ENCODE measurements at places on chromosomes 12 and 14.

GRCh38 chr12:119938049-119938667 is 50.9 kb upstream of the BICDL1 start:
- peak; percentile 25 for DNase-seq

DNA sequence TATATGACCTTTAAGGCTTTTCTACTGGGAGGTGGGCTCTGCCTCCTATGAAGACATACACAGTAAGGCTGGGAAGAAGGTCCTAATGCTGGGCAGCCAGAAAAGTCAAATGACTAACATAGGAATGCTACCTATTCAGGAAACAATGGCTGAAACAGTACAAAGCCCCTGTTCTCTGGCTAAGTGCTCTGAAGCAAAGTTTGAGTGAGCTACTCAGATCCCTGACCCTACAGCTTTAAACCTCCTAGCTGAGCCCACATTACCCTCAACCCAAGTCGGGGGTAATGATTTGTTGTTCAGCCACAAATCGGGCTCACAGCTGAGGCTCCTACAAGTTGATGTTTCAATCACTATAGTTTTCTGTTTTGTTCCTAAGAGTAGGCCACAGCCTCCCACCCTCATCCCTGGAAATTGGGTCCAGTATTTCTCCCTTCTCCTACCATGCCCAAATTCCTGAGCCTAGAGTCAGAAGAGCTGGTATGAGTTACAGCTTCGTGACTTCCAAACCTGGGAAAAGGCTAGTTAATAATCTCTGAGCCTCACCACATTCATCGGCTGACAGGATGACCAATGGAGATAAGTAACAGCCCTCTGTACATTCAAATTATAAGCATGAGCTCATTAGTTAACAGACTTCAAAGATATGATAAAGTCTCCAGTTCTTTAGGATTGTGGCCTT is 46.5 kb downstream of the BTBD7 start:
- DNase-seq = no peak

DNA sequence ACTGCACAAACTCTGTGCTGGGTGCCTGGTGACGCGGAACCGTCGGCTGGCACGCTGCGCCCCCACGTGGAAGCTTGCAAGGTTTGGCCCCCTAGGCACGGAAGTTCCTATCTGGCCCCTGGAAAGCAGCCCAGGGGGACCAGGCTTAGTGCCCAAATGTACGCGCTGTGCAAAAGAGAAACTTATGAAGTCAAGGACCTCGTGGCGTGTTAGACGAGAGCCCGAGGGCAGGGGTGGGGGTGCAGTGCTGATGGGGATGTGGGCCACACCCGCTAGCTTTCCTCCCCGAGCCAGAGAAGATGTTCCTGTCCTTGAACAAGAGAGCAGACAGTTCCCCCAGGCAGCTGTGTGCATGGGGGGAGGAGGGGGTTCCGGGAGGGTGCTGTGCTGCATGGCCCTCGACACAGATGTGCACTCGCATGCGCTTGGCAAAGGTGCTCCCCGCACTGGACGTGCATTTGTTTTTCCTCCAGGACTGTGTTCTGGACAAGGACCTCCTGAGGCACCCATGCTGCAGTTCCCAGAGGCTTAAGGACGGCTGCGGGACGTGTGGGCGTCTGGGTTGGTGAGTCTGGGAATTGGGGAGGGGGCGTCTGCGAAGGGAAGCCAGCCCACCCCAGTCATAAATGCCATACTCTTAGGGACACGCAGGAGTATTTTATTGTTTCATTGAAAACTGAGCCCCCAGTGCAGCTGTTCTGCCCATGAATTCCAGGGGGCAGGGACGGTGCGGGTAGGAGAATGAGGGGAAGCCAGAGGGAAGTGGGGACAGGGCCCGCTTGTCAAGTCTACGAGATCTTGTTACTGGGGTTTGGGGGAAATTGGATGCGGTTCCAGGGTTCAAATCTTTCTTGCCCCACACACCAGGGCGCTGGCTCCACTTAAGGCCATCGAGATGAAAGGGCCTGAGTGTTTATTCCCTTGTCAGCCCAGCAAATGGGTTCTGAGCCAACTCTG is 80.0 kb downstream of the NTF3 start:
- no peak for DNase-seq

DNA sequence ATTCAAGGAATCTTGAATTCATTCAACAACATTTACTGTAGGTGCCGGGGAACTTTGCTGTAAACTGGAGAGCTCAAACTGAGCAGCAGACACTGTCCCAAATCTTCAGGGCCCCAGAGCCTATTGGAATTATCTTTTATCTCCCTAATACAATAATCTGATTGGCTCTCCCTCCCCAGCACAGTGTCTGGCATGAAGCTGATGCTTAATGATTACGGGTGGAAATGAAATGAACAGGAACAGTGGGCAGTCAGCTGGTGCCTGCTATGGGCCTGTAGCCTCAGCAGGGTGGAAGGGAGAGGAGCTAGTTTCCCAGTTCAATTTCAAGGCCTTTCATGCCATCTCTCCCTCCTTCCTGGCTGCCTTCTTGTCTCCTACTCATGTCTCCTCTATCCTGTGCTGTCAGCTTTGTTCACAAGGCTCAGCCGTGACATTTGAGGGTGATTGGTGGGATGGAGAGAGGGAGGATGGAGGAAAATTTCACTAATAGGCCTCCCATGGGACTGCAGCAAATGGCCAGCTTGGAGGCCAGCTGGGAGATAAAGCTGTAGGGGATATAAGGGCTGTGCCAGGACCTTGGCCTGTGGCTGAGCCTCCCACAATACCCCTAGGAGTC is 4.3 kb upstream of the RAPGEF3 start:
- DNase-seq = no peak

DNA sequence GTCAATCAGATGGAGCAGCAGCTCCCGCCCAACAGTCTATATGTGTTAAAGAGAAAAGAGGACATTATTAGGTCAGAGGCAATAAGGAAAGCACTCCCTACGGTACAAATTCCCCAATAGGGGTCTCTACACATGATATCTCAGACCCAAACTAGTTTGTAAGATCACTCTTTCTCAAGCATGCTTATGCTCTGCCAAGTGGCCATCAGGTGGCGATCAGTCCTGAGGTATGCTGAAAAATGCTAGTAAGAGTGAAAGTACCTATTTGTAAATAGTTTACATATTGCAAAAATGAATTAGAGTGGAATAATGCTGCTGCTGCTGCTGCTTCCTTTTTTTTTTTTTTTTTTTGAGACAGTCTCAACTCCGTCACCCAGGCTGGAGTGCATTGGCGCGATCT is 61.0 kb downstream of the CPM start:
- DNase-seq = no peak

DNA sequence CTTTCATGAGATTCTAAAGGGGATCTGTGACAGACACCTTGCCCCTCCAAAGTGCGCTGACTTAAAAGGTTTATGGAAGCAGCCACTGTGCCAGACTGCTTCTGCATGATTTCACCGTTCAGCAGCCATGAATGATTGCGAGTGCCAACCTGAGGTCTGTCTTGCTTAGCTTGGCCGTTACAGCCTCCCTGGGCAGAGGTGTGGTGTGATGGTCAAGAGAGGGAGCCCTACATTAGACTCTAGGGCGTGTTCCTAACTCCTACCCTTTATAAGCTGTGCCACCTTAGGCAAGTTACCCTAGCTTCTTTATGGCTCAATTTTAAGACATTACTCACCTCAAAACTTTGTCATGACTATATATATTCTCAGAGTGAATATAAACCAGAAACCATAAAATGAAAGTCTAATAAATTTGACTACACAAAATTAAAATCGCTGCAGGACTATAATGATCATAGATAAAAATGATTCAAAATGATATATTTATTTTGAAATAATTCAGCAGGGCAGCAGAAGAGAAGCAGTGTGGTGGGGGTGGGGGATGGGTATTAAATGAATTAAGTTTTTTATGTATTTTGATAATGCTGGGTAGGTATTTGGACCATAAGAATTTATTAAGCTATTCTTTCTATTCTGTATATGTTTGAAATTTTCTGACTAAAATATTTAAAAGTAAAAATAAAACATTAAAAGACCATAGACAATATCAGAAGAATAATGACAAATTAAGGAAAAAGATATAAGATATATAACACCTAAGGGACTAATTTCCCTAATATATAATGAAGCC is 47.7 kb upstream of the MBIP start:
- DNase-seq = no peak
